ENCODE measurements at places on chromosomes 5 and 9. TPM values are rescaled to one million over a fixed set of nuclear protein-coding genes. Genes with fewer than 3 reads are reported as not detected.

The LRRC70 gene
- 0.54 TPM for total RNA-seq

The NMUR2 gene
- total RNA-seq: not detected

The KIF4B gene
- total RNA-seq: not detected

The FAM221B gene
- total RNA-seq: not detected

- DNase-seq: no peak
Observed at GRCh38 chr9:8842402-8843193, 1043.0 kb upstream of the DMAC1 start.

- DNase-seq: no peak
Observed at GRCh38 chr5:158970569-158971014, 129.1 kb downstream of the EBF1 start.

GRCh38 chr5:159032656-159033350, 66.9 kb downstream of the EBF1 start:
- no peak for DNase-seq

DNA sequence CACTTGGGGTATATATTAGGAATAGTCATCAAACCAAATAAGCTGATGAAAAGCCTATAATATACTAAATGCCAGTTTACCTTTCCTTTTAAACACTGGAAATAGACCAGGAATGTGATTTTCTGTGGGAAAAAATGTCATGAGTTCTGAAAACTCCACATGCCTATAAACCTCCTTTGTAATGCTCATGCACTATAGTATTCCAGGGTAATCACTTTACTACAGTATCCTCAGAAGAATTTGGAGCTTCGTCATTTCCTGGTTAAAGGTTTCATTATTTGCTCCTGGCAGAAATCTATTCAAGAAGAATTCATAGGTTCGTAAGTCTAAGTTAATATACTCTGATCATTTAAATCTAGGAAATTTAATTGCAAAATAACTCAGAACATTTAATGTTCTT, 1076.7 kb upstream of the DMAC1 start:
- DNase-seq: no peak

GRCh38 chr5:108560581-108560980, 178.7 kb upstream of the FBXL17 start:
- no peak for DNase-seq

Data from NCI-H460 (cell line).